ENCODE measurements at places on chromosomes 7 and 10.

DNA sequence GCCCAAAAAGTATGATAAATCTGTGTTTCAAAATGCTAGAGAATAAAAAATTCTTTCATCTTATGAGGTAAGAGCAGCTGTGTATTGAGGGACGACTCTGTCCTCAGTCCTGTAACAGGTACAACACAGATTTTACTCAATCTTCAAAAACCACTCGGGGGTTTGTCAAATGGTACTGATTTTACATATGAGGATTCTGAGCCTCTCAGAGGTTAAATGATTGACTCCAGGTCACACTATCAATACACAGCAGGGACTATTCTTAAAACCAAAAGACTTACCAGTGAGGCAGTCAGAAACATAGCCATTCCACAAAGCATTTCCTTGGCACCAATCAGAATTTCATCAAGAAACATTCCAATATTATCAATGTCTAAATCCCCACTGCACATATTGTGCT is 95.5 kb downstream of the SGMS1 start:
- DNase-seq = no peak

- no peak for DNase-seq
Measured at GRCh38 chr10:62059217-62059920, 157.9 kb downstream of the ARID5B start.

DNA sequence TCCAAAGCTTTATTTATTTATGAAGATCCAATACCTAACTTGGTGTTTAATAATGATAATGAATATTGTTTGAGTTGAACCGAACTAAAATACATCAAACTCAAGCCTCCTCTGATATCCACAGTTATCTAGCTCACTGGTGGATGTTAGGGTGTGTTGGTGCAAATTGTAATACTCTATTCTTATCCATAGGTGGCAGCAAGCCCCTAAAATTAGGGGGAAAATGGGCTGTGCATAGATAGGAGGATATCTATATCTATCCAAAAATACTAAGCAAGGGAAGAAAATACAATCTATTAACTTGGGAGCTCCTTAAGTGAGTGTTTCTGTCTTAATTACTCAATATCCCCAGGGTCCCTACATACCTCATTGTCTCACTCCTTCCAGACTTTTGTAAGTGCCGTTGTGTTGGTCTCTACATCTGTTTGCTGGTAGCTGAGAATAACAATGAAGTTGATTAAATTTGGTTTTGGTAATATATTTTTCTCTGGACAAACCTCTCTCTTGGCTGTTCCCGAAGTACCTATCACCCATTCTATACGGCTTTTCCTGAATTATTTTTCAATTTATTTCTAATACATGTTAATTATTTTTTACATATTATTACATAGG is 55.0 kb upstream of the VWDE start:
- DNase-seq = no peak

DNA sequence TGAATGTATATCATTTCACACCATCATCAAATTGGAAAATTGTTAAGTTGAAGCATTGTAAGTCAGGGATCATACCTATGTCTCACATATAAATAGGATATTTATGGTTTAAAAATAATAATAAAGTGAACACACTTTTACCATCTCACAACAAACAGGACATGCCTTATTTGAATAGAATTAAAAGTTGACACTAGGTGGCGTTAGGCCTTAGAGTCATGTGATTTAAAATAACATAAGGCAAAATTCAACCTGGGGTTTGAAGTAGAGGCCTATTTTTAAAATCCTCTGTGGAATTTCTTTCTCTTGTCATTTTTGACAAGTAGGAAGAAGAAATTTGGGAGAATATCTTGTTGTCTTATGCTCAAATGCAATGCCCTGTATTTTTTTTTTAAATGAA is 184.7 kb upstream of the PCDH15 start:
- DNase-seq = no peak

GRCh38 chr7:107185716-107186115 is 16.9 kb downstream of the HBP1 start:
- DNase-seq = no peak

DNA sequence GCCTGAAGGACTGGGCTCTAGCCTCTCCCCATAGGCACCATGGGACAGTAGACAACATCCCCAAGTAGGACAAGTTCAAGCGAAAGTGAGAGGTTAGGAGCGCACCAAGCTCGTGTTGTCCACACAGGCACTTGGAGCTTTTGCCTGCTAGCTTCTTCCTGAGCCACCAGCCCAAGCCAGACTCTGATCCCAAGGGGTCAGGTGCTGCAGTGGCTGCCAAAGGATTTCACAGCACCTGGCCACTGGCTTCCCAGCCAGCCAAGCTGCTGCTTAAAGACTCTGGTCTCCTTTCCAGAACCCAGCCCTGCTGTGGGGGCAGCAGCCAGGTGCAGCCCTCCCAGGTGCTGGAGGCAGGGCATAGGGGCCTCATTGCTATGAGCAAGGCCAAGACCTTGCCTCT is 33.0 kb upstream of the UNC5B start:
- no peak for DNase-seq

GRCh38 chr10:85604884-85605283 is 761.7 kb downstream of the GRID1 start:
- no peak for DNase-seq

- no peak for DNase-seq
Measured at GRCh38 chr7:100166317-100166940, 2.0 kb downstream of the GAL3ST4 start.

GRCh38 chr7:2231992-2232765 is 566 bp downstream of the MAD1L1 start:
- DNase-seq = no peak

DNA sequence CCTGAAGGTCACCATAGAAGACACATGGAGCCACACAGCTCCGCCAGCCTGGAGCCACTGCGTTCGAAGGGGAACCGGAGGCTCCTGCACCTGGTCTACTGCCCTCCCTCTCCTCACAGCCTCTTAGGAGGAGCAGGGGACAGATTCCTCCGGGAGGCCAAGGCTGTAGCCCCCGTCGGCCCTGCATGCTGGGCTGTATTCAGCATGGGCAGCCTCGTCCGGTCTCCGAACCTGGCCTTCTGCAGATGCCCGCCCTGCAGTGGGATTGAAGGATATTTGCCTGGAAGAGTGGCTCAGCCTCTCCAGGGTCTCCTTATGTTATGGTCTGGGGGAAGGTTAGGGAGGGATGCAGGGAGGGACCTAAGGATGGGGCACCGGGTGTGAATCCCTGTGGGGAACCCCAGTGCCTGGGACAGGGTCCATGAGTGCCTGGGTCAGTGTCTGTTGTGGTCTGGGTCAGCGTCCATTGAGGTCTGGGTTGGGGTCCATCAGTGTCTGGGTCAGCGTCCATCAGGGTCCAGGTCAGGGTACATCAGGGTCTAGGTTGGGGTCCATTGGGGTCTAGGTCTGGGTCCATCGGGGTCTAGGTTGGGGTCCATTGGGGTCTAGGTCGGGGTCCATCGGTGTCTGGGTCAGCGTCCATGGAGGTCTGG is 13.0 kb upstream of the SCART1 start:
- DNase-seq = no peak

DNA sequence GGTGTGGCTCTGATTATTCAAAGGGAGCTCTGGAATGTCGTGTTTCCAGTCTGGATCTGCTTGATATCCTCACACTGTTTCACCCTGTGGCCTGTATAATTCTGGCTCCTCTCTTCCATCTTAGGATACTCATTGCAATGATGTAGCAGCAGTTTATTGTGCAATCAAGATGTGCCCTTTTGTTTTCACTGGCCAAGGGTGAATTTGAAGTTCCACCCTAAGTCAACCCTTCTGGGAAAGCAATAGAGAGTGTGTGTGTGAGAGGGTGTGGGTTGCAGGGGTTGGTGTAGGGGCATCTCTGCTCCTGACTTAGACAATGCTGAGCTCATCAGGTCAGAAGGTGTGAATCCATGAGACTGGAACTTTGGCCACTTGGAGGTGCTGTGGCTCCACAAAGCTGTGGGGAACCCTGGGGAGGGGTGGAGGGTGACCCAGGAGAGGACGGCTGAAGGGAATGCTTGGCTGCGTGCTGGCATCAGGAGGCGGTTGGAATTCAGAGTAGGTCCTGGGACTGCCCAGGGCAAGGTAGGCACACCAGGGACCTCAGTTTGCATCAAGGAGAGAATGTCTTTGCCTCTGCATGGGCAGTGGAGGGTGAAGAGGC is 118.0 kb upstream of the PRSS58 start:
- no peak for DNase-seq

DNA sequence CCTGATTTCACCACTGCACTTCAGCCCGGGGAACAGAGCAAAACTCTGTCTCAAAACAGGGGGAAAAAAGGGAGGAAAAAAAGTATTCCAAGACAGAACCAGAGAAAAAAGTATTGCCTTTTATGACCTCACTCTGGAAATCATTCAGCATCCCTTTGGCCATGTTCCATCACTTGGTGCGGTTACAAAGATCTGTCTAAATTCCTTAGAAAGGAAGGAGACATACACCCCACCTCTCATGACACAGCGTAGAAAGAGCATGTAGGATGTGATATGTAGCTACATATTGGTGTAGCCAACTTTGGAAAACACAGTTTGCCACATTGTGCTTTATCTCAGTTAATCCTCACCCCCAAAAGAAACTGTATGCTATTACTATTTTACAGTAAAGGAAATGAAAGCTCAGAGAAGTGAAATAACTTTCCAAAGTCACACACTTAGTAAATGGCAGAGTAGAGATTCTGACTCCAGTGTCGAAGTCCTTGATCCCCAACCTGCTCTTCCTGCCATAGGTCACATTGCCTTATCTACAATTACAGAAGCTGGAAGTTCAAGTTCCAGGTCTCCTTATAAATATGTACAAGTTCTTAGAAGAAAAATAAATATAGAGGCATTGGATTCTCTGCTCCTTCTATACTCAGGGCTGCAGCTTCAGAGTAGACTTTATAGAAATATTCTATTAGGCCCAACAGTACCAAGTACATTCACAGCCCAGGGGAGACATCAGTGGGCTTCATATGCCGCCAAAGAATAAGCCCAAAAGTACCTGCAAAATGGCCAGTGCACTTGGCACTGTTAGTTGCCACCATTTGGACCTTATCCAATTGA is 91.6 kb upstream of the KMT2E start:
- DNase-seq = no peak

DNA sequence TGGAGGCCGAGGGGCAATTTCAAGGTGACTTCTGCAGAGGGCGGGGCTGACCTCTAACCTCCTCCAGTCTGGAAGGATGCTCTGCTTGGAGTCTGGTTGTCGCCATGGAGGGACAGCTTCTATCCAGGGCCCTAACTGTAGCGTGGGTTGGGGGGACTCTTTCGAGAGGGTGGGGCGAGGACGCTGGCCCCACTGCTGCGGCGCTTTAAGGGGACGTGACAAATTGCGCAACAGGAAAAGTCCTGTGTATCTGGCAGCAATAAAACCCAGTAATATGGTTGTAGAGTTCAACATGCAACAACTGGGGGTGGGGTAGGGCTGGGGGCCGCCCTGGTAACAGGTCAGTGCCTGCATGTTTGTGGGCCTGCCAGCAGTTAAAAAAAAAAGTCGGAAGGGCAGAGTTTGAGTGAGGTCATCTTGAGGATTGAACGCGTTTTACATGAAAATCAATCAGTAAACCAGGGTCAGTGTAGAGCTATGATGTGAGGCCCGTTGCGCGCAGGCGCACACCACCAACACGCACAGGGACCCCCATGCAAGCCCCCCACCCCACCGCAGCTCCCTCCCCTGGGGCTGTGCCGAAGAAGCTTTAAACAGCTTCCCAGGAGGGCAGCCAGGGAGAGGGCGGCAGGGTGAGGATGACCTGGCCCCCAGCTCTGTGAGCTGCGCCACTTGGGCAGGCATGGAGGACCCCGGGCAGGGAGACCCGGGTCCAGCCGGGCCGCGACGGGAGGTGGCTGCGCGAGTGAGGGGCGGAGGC is 4.3 kb downstream of the SHH start:
- DNase-seq = no peak

DNA sequence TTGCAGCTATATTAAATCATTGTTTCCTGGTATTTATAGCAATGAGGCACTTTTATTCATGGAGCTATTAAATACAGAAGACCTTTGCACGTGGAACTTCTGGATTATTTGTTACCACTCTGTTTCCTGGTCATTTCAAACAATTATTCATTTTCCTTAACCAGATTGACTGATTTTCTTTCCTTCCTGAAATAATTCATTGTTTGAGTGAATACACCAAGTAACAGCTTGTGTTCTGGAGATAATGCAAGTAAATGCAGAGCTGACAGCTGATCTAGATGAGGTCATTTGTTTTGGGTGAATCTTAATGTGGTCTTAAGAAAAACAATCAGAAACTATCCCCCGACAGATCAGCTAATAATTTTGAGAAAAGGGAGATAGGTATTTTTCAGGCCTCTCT is 497.7 kb downstream of the KIF20B start:
- DNase-seq = no peak

DNA sequence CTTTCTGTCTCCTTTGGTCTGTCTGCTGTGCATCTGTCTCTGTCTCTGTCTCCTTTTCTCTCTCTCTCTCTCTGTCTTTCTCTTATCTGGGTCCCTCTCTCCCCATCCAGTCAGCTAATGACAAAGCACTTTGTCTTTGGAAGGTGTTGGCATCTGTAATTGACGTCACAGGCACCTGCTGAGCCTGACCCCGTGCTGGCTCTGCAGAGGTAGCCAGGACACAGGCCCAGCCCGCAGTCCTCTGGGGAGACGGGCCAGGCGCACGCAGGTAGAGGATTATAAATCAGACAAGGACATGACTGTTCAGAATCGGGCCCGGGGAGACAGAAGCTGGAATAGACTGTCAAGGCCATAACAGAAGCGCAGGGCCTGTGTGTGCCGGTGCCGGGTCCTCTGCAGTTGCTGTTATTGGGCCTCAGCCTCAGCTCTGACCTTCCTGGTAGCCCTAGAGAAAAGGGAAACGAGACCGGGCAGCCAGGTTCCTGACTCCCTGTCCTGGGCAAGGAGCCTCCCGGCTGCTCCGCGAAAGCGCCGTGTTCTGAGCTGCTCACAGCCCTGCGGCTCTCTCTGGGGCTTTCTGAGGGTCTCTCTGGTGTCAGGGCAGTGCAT is 10.7 kb upstream of the PSMG3 start:
- no peak for DNase-seq

DNA sequence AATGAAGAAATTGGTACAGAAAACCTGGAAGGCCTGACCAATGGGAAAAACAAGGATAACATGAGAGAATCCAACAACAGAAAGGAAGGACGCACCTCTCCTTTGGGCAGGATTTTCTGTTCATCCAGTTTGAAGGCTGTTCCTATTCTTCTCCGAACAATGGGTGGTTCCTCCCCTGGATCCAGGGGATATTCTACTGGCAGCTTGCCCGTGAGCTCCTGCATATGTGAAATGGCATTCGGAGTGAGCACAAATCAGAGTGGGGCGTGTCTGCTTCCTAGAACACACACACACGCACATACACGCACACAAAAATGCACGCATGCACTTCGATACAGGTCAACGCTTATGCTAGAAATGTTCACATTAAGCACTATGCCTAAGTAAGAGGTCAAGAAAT is 83.5 kb downstream of the PRPF18 start:
- DNase-seq = no peak

Measured in stimulated activated CD8-positive, alpha-beta memory T cell treated with anti-CD3 and anti-CD28 coated beads, Interleukin-2, amount 100 ng/mL, for 1 hour (primary cell).